Tibial nerve (tissue), 4 donors: ENCODE measurements at places on chromosomes 6 and 20. TPM values are rescaled to one million over a fixed set of nuclear protein-coding genes. Genes with fewer than 3 reads are reported as not detected.

The CDSN gene
- not detected for total RNA-seq

The ARHGAP40 gene
- not detected for total RNA-seq

The FOXF2 gene
- total RNA-seq = 2.4 TPM

The ADNP gene
- 40.2 TPM for total RNA-seq

The FAXC gene
- total RNA-seq = under 0.01 TPM

The SIRPD gene
- total RNA-seq = not detected

The MYCT1 gene
- 31.2 TPM for total RNA-seq

The EEF1A2 gene
- total RNA-seq = not detected

The NCOA5 gene
- 71.4 TPM for total RNA-seq

The RAET1E gene
- total RNA-seq = 0.30 TPM

The DEFB127 gene
- total RNA-seq = not detected

The COL19A1 gene
- total RNA-seq = not detected

The MEI4 gene
- not detected for total RNA-seq

The ENPP4 gene
- 18.6 TPM for total RNA-seq

The INSM1 gene
- total RNA-seq = not detected

The LY6G6F gene
- not detected for total RNA-seq

The SMAP1 gene
- 18.0 TPM for total RNA-seq

The DDX43 gene
- 3.0 TPM for total RNA-seq

The HLA-DQB2 gene
- 2.0 TPM for total RNA-seq

The KIF16B gene
- total RNA-seq = 20.5 TPM
